Stimulated activated CD4-positive, alpha-beta T cell treated with anti-CD3 and anti-CD28 coated beads, Interleukin-12 subunit alpha, Interleukin-12 subunit beta, amount 100 ng/mL, for 4 hours (primary cell): ENCODE measurements at places on chromosomes 13 and 19.

- DNase-seq: no peak
Measured at GRCh38 chr19:2561221-2561620, 85.3 kb downstream of the GADD45B start.

DNA sequence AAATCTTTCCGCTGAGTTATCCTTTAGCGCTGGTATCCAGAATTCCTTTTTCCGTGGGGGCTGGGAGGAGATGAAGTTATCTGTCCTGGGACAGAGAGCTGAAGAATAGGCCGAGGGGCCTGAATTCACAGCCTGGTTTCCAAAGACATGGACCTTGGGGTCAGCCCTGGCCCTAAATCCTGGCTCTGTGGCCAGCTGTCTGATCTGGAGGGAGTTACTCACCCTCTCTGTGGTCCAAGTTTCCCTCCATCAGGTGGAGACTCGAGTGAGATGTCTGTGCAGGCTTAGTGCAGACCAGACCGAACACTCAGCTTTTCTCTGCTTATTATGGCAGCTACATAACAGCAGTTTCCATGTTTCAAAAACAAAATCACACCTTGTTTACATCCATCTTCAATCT, 59.6 kb downstream of the CDADC1 start:
- no peak for DNase-seq

DNA sequence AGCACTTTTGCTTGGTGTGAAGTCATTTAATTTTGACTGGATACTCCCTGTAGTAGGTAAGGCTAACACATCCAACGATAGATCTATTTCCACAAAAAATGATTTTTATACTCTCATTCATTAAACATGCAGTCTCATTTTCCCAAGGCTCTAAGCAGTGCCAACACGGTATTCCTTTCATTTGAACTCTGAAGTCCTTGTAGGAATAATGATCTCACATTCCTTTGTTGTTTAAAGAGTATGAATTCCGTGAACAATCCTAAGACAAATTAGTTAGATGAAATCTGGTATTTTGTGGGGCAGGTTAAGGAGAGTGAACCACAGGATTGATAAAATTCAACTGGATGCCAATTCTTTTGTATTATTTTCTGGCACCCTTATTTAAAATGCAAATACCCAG, 66.6 kb downstream of the LACC1 start:
- DNase-seq: no peak

GRCh38 chr19:46220038-46220615, 9.4 kb upstream of the IGFL1 start:
- DNase-seq: no peak

DNA sequence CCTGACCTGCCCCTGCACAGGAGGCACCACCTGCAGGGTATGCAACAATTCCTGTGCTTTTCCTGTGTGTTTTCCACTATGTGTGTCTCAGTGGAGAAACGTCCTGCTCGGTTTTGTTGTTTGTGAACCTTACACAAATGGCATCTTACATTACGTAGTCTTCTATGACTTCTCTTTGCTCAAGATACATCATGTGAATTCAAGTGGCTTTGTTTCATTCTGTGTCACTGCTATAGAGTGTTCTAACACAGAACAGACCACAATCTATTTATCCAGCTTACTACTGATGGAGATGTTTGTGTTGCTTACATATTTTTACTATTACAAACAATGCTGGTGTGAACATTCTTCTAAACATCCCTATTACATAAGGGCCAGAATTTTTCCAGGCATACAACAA, 97.7 kb downstream of the ANKRD10 start:
- no peak for DNase-seq
